ENCODE measurements at places on chromosomes 13 and 19.

GRCh38 chr19:38993271-38993670 lies 17.7 kb upstream of the FBXO17 start:
- DNase-seq = peak; percentile 33

GRCh38 chr13:113178070-113178895 lies 19.8 kb downstream of the PROZ start:
- no peak for DNase-seq

GRCh38 chr13:113879494-113880360 lies 15.9 kb upstream of the GAS6 start:
- no peak for DNase-seq

DNA sequence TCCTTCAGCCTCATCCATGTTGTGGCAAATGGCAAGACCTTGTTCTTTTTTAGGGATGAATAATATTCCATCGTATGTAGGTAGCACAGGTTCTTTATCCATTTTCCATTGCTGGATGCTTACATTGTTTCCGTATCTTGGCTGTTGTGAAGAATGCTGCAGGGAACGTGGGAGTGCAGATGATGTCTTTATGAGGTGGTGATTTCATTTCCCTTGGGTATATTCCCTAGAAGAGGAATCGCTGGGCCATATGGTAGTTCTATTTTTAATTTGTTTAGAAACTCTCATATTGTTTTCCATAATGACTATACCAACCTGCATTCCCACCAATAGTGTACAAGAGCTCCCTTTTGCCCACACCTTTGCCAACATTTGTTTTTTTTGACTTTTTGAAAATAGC lies 186.3 kb upstream of the TMTC4 start:
- no peak for DNase-seq

- DNase-seq = peak; percentile 52
These were observed 12.0 kb upstream of the MATK start for GRCh38 chr19:3798137-3798536.

DNA sequence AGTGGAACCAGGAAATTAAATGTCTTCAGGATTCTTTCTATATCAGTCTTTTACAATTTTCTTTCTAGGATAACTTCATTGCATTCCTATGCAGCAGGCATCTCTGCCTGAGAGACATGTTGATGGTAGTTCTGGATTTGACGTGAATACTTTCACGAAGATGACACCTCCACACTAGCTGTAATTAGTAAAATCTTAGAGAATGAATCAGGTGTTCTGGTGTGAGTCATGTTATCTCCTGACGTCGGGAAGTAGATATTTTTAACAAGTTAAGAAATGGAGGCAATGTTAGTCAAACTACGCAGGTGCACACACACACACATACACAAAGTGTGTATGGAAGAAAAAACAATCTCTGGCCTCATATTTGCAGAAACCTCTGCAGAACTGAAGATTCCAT lies 1661.3 kb upstream of the MIR17HG start:
- no peak for DNase-seq

- DNase-seq = no peak
These were observed 814 bp downstream of the ZNF480 start for GRCh38 chr19:52297601-52298364.

DNA sequence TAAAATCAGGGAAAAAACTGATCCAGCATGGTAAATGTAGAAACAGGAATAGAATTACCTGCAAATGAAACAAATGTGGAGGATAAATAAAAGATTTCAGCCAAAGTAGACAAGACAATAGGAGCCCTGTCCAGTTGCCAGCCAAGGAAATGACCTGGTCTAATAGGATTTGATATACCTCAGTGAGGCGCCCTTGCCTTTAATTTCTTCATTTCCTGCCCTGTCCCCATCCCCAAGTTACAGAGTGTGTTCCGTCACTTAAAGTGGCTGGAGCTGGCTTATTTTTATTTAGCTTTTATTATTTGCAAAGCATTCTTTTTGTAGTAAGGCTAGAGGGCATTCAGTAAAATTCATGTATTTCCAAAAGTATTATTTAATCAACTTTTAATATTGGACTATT lies 1022.0 kb downstream of the EFNB2 start:
- no peak for DNase-seq

- DNase-seq = no peak
These were observed 29.1 kb downstream of the CEBPA start for GRCh38 chr19:33273065-33273736.

GRCh38 chr13:91291078-91291477 lies 56.4 kb upstream of the MIR17HG start:
- no peak for DNase-seq

DNA sequence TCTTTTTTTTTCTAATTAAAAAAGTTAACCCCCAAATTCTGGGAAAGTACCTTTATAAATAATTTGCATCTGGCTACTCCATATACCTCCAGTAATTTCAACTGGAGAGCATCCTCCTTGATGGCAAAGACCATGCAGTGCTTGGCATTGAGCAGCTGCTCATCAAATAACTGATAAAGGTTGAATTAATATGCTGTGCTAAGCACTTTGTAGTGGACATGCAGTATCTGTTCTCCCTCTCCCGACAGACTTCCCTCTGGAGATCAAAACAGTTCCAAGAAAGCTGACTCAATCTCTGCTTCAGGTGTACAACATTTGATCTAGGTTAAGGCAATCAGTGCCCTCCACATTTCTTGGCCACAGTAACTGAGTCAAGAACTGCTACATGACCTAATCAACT lies 3.3 kb downstream of the SPRYD7 start:
- DNase-seq = no peak

GRCh38 chr19:40445780-40446262 lies 1.7 kb upstream of the SERTAD3 start:
- no peak for DNase-seq
